Gastroesophageal sphincter (tissue), 4 donors: ENCODE measurements at places on chromosomes 6 and 20. TPM values are rescaled to one million over a fixed set of nuclear protein-coding genes. Genes with fewer than 3 reads are reported as not detected.

- ATAC-seq: no peak
Measured at GRCh38 chr6:97240222-97240621, 42.8 kb downstream of the MMS22L start.

DNA sequence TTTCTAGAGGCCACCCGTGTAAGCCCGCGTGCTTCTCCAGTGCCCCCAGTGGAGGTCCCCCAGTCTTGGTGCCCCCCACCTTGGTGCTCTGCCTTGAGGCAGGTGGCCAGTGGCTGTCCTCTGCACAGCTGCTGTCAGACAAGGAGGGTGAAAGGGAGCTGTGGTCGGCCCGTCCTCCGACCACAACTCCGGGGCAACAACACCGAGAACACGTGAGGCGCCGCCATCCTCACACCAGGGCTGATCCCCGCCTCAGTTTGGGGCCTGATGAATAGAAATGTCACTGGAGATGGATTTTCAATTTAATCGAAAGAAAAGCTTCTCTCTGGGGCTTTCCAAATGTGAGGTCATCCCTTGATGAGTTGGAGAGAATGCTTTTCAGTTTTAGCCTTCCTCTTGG, 304.6 kb downstream of the CDH4 start:
- no peak for ATAC-seq

Gene OR2B6
- not detected for total RNA-seq

Gene ZSCAN23
- 8.1 TPM for total RNA-seq
